ENCODE measurements at places on chromosomes 5 and 9.

DNA sequence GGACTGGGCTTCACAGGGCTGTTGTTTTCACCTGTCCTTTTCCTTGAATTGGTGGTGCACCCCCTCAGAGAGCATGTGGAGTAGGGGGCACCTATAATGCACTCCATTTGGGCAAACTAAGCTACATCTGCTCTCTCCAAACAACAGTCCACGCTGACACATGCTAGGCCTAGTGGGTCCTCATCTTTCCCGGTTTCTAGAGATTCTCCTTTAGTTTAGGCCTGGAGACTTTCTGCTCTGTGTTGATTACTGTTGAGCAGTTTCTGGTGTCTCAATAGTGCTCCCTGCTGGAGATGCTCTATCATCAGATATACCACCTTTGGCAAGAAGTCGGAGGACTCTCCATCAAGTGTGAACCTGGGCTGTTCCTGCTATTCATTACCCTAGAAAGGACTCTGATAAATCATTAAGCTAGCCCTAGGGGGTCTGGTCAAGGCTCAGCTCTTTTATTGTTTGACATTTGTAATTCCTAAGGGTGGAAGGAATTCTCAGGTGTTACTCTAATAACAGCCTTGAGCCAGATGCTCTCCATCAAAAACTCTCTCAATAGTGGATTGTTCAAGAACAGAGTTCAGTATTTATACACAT is 64.0 kb upstream of the FYB1 start:
- peak; percentile 80 for DNase-seq

DNA sequence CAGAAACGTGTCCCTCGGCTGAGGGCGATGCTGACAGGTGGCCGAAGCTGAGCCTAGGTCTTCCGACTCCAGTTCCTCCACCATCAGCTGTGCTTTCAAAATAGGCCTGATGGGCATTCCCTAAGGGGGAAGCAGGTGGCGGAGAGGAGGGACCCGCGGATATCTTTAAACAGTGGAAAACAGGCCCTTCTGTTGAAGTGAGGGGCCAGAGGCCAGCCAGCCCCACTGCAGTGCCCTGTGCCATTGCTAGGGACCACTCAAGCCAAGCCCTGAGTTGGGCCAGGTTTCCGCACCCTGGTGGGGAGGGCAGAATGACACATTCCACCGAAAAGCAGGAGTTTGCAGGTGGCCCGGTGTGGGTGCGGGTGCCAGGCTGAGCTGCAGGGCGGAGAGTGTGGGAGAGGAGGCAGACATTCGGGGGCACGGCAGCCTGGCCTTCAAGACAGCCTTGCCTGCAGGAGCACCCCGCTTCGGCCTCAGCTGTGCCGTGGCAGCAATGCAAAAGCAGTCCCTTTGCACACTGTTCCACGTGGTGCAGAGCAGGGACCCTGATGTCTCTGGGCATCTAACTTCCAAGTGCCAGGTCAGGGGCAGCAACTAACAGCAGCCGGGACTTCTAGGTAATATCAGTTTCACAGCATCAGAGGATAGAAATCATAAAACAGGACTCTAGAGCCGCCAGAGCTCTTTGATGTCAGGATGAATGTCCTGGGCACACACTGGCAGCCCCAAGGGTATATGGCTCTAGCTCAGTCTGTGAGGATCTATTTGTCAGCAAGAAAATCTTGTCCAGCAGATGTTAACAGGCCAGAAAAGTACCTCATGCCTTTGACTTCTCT is 17.2 kb downstream of the HNRNPH1 start:
- no peak for DNase-seq

- no peak for DNase-seq
These were observed 144.6 kb downstream of the CMYA5 start for GRCh38 chr5:79834098-79834753.

- DNase-seq: no peak
These were observed 144.8 kb downstream of the PDZD2 start for GRCh38 chr5:31783731-31784130.

GRCh38 chr5:131382407-131383395 is 118.8 kb downstream of the CDC42SE2 start:
- DNase-seq: no peak

DNA sequence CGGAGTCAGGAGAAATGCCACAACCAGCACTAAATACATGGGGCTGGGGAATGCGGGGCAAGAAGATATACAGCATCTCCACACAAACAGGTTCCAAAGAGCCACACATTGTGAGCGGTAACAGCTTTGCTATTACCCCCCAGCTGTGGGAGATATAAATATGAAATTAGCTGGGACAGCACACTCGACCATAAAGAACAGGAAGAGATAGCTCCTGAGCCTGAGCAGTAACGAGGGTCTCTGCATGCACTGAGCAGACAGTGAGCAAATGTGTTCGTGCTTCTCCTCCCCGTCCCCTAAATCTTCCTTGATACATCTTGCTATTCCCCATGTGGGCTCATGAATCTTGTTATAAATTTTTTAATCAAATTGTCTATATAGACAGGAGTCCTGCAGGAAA is 53.1 kb downstream of the ADAMTS2 start:
- DNase-seq: no peak

GRCh38 chr5:3197304-3198073 is 398.1 kb upstream of the IRX1 start:
- DNase-seq: peak; percentile 71

DNA sequence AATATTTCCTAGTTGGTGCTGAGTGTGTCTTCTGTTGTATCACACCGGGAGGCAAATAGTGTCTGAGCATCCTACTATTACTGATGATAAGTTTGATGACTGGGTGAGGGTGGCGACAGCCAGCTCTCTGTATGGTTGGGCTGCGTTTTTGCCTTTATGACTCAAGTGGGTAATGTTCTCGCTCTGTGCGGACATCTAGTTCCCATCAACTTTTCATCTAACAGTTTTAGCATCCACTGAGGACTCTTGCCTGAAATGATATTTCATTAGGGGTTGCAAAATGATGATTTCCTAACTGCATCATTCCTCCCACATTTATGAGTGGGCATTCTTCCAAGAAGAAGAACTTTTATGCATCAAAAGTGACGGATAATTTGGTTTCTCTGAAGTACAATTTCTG is 26.5 kb downstream of the HMCN2 start:
- no peak for DNase-seq

DNA sequence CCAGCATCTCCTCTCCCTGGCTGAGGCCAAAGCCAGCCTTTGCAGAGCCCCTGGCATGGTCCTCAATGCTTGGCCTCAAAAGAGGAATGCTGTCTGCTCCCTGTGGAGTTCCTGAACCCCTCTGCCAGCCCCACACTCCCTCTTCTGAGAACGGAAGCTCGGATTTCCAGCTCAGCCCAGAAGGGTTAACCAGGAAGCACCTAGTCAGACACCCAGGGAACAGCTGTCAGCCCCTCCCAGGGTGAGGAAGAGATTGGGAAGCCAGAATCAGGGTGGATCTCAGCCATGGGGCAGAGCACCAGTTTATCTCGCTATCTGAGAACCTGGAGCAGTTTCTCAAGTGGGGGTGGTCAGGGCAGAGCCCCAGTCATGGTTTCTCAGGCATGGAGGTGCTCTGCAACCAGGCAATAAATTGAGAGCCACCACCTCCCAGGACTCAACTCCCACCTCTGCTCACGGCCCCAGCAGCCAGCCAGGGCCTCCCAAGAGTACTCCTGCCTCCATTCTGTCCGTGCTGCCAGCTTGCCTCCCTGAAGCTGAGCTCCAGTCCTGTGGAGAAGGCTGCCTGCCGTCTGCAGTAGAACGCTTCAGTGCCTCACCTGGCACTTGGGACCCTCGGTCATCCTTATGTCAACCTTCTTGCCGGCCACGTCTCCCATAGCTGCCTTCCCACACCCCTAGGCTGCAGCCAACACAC is 7.6 kb downstream of the FOXE1 start:
- no peak for DNase-seq

- no peak for DNase-seq
These were observed 400 bp downstream of the TIFAB start for GRCh38 chr5:135451581-135452320.

GRCh38 chr5:133398646-133399101 is 213.7 kb downstream of the FSTL4 start:
- no peak for DNase-seq

DNA sequence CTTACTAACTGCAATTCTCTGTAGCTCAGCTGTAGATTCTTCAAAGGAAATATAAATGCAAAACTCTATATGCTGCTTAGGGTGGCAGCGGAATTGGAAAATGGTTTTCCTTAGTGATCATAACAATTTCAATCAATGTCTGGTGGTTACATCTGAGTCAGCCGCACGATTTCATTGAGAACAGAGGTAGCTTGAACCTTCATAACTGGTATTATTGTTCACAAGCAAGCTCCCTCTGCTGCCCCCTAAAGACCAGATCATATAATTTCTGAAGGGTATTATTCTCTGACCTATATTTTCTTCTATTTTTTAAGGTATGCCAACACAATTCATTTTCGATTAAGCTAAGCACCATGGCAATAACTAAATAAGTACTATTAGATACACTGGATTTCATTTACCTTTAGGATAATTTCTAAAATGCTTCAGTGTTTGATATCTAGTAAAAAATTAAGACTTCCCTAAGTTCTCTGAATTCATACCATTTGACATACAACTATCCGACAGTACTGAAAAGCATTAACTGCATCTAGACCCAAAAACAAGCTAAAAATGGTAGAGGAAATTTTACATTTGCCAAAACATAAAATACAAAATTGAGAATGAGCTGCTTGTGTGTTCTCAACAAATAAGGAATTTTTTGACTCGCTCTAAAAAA is 181.1 kb upstream of the SPEF2 start:
- peak; percentile 12 for DNase-seq

DNA sequence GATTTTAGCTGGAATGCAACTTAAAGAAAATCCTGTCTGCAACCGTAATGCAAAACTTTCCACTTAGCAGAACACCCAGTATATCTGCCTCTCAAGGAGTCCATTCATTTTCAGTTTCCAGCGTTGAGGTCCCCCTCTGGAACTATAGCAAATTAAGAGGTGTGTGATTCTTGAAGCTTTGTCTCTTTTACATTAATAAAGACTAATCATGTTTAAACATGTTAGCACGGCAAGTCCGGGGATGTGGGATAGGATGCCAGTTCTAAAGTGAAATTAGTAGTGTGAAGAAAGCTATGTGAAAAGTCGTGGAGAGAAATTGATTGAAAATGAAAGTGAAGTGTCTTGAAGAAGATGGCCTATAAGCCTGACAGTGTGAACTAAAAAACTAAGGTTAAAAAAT is 429.1 kb downstream of the NR2F1-AS1 start:
- DNase-seq: no peak

DNA sequence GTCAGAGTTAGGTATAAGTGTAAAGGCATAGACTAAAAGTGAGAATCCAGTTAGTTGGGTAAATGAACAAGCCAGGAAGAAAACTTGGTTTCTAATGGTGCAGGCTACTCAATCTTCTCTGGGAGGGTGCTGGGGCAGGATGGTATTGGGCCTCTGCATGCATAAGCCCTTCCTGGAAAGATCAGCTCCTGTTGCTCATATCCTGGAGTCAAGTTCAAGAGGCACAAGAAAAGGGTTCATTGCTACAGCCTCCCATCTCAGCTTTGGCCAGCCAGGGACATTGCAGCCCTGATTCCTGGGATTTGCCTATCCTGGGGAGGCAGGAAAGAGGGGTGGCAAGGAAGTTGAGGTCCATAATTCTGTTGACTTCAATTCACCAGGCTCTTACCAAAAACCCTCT is 40.7 kb upstream of the ATP6V1G1 start:
- DNase-seq: no peak

GRCh38 chr5:164672931-164673694 is 1167.7 kb downstream of the MAT2B start:
- DNase-seq: no peak

DNA sequence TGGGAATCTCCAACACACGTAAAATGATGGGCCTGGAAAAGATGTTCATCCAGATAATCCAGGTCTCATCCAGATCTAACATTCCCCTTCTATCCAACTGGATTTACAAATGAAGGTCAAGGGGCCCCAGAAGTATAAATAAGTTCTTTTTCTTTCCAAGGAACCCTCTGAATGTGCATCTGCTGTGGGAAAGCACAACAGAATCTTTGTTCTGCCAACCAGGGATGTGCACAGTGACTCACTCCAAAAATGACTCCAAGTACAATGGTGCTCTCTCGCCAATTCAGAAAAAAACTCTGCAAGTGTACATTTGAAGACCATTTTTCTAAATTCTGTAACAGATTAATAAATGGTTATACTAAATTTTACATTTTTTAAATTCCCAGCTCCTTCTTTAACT is 12.4 kb downstream of the RAPGEF6 start:
- DNase-seq: no peak

DNA sequence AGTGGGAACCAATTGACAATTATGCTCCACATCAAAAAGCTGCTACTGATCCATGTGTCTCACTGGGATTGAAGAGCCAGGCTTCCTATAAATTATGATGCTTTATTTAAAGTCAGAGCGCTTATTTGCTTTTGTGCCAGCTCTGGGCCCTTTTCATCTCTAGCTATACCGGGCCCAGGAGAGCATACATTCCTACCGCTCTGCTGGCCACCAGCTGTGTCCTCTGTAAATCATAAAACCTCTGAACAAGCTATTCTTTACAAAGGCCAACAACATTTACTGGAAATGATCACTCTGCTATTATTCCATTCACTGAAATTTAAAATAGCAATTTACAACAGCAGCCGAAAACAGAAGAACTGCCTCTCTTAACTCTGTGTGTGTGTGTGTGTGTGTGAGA is 86.6 kb downstream of the ZNF608 start:
- no peak for DNase-seq

DNA sequence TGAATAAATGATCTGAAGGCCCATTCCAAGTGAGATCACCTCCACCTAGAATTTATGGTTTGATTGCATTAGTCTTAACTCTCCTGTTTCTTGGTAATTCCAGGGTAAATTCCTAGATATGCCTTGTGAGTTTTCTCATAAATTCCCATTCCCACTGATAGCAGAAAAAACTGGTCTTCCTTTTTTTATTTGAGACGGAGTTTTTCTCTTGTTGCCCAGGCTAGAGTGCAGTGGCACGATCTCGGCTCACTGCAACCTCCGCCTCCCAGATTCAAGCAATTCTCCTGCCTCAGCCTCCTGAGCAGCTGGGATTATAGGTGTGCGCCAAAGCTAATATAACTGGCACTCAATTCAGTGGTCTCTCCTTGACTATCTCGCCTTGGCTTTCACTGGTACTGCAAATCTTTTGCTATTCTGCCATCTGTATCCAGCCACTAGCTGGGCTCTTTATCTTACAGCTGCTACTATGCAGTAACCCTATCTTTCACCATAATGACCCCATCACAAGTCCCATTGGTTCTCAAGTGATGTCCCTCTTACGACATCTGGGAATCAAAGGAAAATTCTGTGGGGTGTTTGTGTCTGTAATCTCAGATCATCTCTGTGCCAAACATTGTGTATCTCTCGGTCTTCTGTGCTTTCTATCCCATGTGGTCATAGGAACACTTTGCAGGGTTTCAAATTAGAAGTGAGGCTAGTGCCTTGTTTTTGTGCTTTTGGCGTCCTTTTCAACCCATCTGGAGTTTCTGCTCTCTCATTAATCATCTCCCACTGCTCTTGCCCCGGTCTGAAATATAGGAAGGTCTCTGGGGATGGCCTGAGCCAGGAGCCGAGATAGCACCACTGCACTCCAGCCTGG is 14.4 kb downstream of the HNRNPK start:
- no peak for DNase-seq

- DNase-seq: no peak
These were observed 785.0 kb downstream of the PRELID2 start for GRCh38 chr5:145050181-145050580.

Measured in renal pelvis (tissue), 12 donors.